Activated CD8-positive, alpha-beta memory T cell treated with anti-CD3 and anti-CD28 coated beads, Interleukin-2, amount 10 ng/mL, durations not matched to agents 7 days and 5 days (primary cell): ENCODE measurements at places on chromosomes 2 and 18. TPM values are rescaled to one million over a fixed set of nuclear protein-coding genes. Genes with fewer than 3 reads are reported as not detected.

Gene NEB
- total RNA-seq: 0.26 TPM

Gene PDE11A
- total RNA-seq: not detected

Gene FBXO41
- total RNA-seq: 31.5 TPM

Gene CPO
- total RNA-seq: not detected

Gene CFAP65
- not detected for total RNA-seq

Gene PCARE
- not detected for total RNA-seq

Gene HOXD13
- total RNA-seq: not detected

Gene C2orf72
- 0.18 TPM for total RNA-seq

Gene SAG
- total RNA-seq: 0.23 TPM

Gene KATNAL2
- total RNA-seq: 0.79 TPM

Gene RAB6C
- 0.18 TPM for total RNA-seq

Gene TTN
- 11.5 TPM for total RNA-seq

Gene KCNK3
- total RNA-seq: not detected

Gene SPATS2L
- total RNA-seq: 62.9 TPM

Gene C2orf78
- not detected for total RNA-seq

Gene RAX
- not detected for total RNA-seq

Gene SP100
- total RNA-seq: 385 TPM

Gene RNU2-63P
- total RNA-seq: 48.9 TPM

Gene RAB27B
- 3.5 TPM for total RNA-seq

Gene HOXD8
- total RNA-seq: not detected

Gene KLHL41
- 0.12 TPM for total RNA-seq

Gene AOX1
- total RNA-seq: 0.20 TPM

Gene WNT10A
- total RNA-seq: 0.23 TPM

Gene AQP12B
- total RNA-seq: not detected

Gene CRYGA
- total RNA-seq: not detected

Gene AFG3L2
- total RNA-seq: 50.9 TPM

Gene IL36A
- 0.42 TPM for total RNA-seq

Gene LRP1B
- not detected for total RNA-seq

Gene ZBTB7C
- total RNA-seq: not detected

Gene CIB4
- not detected for total RNA-seq

Gene CRYGC
- total RNA-seq: not detected

Gene KCNS3
- not detected for total RNA-seq

Gene ACOXL
- total RNA-seq: 0.96 TPM

Gene PROM2
- 0.82 TPM for total RNA-seq

Gene CCDC121
- total RNA-seq: 1.5 TPM

Gene CCBE1
- 0.12 TPM for total RNA-seq

Gene IL37
- not detected for total RNA-seq

Gene DLX1
- not detected for total RNA-seq

Gene ECEL1
- total RNA-seq: not detected

Gene MAP2
- 0.16 TPM for total RNA-seq

Gene ZRANB3
- 7.6 TPM for total RNA-seq

Gene MBP
- 101 TPM for total RNA-seq

Gene INO80C
- total RNA-seq: 18.5 TPM

Gene SMYD1
- not detected for total RNA-seq

Gene SULT1C2
- total RNA-seq: not detected

Gene REG1B
- total RNA-seq: not detected
